ENCODE measurements at places on chromosomes 1 and 21.
A peak's percentile ranks its signal among the peaks of the same experiment; 100 is the strongest.

DNA sequence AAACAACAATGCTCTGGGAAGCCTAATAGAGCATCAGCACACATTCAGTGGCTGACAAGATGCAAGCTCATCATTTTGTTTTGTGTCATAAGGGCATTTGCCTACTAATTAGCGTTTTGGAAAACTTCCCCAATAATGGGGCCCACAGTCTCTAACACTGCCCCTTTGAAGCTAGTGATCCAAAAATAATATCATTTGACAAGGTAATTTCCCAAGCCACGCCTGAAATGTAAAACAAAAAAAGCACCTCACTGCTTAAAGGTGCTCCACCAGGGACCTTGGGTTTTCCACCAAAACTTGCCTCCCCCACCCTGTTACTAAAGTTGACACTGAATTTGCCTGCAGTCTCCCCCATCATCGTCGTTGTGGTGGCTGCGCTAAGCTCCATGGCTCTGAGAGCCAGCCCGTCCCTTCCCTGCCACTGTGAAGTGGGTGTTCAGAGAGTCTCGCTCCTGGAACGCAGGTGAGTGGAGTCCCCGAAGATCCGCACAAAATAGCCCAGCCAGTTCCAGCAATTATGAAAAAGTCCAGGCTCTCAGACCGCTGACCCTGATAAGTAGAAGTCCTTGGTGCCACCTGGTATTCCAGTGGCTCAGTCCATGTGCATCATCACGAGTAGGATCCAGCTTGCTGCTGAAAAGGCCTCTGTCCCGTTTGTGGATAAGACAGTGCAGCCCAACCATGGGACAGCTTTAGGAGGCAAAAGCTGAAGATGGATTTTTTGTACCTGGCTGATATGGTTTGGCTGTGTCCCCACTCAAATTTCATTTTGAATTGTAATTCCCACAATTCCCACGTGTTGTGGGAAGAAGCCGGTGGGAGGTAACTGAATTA lies 52.2 kb downstream of the RAB3GAP2 start:
- no peak for DNase-seq

DNA sequence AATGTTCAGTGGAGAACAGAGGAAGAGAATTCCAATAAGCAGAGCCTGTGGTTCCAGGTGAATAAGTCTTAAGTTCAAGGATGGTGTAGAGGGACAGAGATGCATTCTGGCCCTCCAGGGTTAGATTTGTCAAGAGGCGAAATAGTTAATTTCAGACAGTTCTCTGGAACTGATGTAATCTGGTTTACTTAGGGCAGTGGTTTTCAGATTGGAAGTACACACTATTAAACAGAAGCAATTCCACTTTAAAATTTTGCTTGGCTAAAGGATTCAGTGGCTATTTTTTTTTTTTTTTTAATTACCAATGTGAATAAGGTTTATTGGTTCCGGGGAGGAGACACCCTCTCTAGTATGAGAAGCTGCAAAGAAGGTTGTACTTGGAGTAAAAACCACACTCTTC lies 25.3 kb upstream of the MYOCOS start:
- no peak for DNase-seq

DNA sequence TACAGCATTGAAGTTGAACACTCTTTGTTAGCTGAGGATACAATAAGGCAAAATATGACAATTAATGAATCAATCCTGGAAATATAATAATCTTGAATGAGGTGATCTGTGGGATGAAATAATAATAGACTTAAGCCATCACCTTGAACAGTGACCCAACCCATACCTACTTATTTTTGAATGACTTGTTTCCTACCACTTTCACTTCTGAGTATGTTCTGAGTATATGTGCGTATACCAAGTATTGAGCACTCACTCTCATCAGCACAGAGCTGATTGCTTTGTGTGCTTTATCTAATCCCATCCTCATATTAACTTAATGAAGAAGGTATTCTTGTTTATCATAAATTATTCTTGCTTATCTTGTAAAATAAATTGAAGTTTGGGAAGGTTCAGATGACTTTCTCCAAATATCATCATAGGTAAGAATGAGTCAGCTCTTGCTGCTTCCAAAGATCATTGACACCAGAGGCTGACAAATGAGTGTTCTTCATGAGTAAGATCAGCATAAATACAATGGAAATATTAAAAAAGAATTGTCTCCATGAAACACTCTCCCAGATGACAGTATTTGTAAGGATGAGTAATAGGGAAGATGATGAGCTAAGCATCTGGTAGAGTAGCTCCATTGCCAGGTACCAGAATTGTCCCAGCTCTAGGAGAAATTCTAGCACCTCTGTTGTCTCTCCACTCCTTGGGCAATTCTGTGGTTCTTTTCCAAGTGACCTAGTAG lies 198.1 kb upstream of the KIAA0040 start:
- DNase-seq: no peak

DNA sequence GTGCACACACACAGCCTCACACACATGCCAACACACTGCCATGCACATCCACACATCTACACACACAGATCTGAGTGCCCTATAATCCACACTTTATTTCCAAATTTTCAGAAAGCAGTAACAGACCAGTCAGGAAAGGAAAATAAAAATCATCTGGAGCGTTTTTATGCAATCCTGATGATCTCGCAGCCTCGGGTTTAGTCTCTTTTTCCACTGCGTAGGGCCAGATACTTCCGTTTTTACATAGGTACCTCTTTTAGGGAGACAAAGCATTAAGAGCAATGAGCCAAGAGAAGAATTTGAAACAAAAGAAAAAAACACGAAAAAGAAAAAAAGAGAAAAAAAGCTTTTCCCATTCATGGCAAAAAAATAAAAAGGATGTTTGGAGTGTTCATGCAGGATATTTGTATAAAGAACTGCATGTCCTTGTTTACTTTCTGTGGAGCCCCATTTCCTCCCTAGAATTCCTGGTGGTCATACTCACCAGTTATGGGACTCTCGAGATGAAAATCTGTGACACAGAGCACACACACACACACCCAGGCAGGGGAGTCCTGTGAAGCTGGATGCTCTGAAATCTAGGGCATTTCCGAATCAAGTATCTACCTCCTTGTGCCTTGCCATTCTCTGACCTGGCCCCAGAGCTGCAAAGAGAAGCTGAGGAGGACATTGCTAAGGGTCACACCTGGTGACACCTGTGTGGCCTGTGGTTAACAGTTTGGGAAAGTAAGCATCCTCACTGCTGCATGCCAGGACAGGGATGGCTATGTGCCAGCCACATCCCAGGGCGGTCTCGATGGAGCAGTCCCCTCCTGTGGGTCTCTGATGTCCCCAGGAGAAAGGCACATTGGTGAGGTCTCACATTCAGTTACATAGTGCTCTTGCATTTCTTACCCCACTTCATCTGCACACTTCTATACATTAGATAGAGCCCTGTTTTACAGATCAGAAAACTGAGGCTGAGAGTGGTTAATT lies 83.6 kb downstream of the RUNX1 start:
- peak; percentile 63 for DNase-seq

DNA sequence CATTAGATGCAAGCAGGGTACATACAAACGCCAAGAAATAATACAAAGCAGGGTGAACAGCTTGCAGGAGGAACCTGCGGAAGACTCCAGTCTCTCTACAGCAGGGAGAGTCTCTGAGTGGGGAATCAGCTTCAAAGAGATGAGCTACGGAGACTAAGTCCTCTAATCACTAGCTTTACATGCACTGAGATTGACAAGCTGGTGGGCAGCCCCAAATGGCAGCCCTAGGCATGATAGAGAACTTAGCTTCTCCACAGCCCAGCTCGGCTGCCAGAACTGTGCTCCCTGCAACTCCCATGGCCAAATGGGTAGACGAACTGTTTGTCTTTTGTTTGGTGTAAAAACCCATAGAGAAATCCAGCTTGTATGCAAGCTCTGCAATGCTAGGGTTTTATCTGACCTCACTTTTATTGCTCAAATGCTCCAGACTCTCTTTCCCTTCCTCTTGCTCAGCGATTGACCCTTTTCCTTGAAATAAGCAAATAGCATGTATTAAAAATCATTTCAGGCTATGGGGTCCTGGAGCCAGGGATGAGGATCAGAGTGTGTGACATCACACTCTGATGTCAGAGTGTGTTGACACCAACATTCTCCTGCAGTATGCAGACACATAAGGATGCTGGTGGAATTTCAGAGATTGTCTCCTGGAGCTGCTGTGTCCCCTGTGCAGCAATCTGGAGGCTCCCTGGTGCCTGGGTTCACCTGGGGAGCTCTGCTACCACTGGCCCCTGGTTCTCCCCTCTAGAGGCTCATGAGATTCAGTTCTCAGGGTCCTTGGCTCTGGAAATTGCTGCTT lies 238.5 kb downstream of the TTLL7 start:
- no peak for DNase-seq

- DNase-seq: peak; percentile 58
These were observed 96.1 kb downstream of the TEX35 start for GRCh38 chr1:178609015-178609414.

GRCh38 chr1:175218786-175219434 lies 26.3 kb upstream of the KIAA0040 start:
- peak; percentile 59 for DNase-seq

GRCh38 chr1:81409262-81409661 lies 391.5 kb upstream of the ADGRL2 start:
- no peak for DNase-seq

GRCh38 chr1:87682565-87682964 lies 353.9 kb downstream of the LMO4 start:
- DNase-seq: no peak

DNA sequence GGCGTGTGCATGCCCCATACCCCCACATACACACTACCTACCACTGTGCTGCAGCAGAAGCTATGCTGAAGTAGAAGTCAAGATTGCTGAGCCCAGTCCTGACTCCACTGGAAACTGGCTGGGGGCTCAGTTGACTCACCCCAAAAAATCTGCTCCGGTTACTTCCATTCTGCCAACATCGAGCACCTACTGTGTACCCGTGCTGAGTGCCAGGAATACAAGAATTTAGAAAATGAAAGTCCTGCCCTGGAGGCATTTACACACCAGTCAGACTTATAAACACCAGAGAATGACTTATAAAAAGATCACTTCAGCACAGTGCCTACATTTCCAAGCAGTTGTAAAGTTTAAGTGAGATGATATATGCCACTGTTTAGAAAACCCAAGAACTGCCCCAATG lies 99.1 kb downstream of the NMNAT2 start:
- no peak for DNase-seq

DNA sequence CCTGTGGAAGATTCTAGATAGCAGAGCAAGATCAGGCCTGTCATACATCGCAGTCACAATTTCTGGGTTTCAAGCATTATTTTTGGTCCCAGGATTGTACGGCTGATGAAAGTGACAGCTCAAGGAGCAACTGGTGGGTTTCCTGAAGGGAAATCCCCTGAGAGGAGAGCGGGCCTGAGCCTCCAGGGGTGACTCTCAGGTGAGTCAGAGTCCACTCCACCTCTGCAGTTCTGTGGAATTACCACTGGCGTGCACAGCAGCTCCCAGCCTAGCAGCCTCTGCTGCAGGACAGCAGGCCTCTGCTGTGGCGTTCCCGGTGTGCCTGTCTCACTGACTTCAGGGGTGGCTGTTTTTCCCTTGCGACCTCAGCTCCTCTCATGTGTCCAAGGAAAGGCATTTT lies 24.4 kb downstream of the SLC66A1 start:
- peak; percentile 88 for DNase-seq

DNA sequence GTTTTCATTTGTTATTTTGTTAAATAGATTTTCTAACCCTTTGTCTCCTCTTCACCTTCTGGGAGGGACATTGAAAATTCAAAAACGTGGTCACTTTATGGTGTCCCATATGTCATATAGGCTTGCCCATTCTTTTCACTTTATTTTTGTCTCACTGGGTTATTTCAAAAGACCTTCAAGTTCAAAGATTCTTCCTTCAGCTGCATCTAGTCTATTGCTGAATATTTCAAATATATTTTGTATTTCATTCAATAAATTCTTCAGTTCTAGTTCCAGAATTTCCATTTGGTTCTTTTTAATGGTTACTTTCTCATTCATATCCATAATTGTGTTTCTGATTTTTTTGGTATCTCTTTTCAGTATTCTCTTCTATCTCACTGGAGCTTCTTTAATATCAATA lies 11.6 kb upstream of the KCTD3 start:
- no peak for DNase-seq

- peak; percentile 35 for DNase-seq
These were observed 32.2 kb downstream of the RNF220 start for GRCh38 chr1:44437107-44437716.

GRCh38 chr1:69947837-69948236 lies 257.5 kb downstream of the LRRC40 start:
- DNase-seq: peak; percentile 84

GRCh38 chr1:109252893-109253802 lies 3.8 kb downstream of the CELSR2 start:
- DNase-seq: peak; percentile 87

DNA sequence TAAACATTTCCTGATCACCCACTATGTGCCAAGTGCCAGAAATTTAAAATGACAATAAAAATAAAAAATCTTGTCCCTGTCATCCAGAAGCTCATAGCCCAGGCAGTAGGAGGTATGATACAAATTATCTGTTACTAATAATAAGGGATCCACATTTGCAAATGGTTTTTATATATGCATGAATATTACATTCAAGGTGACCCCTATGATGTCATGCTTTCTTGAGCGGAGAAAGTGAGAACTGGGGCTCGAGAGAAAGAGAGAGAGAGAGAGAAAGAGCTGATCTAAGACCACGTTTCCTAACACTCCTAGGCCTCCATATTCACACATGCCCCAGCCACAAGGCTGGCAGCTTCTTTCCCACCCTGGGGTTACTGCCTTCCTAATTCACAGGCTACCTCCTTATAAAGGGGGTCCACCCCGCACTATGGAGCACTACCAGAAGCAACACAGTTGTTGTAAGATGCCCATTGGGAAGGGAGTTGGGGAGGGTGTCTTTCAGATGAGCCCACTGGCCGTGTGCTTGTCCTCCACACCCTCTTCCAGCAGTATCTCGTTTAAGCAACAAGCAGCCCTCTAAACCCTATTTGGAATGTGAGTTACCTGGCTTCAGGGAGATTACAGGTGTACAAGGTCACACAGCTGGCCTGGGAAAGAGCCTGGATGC lies 28.8 kb upstream of the LRRN2 start:
- DNase-seq: no peak

DNA sequence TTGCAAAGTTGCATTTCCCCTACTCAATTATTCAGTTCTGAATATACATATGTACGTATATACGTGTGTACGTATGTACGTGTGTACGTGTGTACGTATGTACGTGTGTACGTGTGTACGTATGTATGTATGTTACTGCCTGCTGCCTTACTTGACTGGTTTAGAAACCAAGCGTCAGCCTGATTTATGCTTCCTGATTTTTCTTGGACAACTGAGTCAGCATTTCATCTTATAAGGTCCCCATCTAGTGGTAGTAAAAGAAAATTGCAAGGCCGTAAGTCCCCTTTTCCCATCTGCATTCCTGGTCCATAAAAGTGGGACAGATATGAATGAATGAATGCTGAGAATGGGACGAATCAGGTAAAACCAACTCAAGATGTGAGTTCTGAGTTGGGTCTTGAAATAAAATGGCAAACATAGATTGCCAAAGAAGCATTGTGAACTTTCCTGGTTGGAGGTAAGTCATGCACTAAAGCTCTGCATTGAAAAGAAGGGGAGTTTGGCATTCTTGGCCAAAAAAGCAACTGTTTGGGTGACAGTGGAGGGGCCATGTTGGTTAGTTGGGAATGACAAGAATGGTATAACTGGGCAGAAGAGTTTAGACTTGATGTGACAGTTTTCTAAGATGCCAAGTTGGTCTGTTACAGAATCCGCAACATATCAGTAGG lies 76.4 kb upstream of the DNAH14 start:
- peak; percentile 60 for DNase-seq

Data from kidney tubule cell (primary cell).